ENCODE measurements at places on chromosomes 4 and X. TPM values are rescaled to one million over a fixed set of nuclear protein-coding genes. Genes with fewer than 3 reads are reported as not detected.
A peak's percentile ranks its signal among the peaks of the same experiment; 100 is the strongest.

DNA sequence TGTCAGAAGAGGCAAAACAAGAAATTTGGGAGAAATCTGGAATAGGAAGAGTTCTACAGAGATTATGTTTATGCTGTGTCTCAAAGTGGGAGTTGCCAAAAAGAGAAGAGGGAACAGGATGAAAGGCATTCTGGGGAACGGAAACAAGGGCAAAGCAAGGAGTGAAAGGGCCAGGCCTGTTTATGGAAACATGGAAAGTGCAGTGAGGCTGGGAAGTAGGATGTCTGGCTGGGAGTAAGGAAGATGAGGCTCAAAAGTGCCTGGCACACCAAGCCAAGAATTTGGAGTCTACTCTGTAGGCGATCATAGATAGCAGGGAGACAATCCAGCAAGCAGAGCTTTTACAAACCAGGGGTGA is 1.8 kb upstream of the CUL4B start:
- peak; percentile 38 for DNase-seq

- DNase-seq: no peak
Observed at GRCh38 chr4:133592106-133592505, 443.0 kb downstream of the PCDH10 start.

DNA sequence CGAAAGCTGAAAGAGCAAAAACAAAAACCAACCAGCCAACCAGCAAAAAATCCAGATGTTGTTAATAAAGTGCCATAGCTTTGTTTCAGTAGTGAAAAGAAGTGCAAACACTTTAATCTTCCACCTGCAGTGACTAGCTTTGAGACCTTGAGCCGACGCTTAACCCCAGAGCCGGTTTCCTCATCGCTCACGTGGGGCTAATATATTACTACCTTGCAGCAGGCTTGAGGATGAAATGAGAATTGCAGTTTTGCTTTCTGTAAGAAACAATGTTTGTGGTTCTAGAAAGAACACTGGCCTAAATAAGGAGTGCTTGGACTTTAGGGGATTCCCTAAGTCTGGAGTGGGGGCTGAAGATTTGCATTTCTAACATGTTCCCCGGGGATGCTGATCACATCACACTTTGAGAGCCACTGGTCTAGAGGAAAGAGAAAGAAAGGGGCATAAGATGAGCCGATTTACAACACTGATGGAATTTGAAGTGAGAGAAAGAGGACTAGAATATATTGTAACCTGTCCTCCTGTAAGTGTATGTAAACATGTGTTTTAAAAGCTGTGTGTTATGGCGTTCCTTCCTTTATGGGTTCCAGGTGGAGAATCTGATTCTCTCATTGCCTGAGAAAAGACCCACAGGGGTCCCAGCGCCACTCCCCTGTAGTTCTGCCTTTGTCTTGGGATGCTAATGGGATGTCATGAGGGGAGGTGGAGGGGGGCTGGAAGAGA is 1.4 kb downstream of the FGF2 start:
- peak; percentile 81 for DNase-seq

The RHOXF1 gene
- not detected for polyA plus RNA-seq

GRCh38 chr4:86006057-86006456 is 353.8 kb downstream of the MAPK10 start:
- DNase-seq: no peak

GRCh38 chr4:164779080-164779479 is 25.1 kb downstream of the SMIM31 start:
- DNase-seq: no peak

DNA sequence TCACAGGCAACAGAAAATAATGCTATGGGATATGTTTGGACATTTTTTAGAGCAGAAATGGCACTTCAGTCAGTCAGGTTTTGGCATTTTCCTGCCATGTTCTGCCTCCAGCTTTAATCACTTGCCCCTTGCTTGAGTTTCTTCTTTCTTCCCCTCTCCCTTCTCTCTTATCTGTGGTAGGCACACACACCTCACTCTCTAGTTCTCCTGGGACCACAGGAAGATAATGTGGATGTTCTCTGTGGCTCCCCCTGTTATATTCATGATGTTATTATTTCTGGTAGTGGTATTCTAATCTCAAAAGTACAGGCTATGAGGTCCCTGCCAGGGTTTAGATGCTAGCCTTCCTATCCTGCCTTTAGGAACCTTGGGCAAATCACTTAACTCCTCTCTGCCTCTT is 5.2 kb downstream of the HADH start:
- DNase-seq: no peak

GRCh38 chrX:95678679-95679078 is 1006.0 kb upstream of the DIAPH2 start:
- no peak for DNase-seq

DNA sequence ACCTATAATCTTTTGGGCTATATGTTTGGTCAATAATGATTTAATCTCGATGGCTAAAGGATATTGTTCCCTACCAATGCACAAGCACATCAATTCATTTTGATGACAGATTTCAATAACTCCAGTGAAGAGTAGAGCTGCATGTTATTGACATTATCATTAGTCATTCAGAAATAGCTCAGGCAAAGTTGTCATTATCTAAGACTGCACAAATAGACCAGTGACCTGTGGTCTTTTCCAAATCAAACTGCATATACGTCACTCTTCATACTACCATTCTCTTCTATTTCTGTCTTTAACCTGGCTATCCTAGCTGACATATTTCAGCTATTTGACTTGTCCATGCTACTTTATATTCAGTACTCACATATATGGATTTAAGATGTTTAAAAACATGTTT is 1050.8 kb downstream of the C4orf33 start:
- DNase-seq: no peak

DNA sequence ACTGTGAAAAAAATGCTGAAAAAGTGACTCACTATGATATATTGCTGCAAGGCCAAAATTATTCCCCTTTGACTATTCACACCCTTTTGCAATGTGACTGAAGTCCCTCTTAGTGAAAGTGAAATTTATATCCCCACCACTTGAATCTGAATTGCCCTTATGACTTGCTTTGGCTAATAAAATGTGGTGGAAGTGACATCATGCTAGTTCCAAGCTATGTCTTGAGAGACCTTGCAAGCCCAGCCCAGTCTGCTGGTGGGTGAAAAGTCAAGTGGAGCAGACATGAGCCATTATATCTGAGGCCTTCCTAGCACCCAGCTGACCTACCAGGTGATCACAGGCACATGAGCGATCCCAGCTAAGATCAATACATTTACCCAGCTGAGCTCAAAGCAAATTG is 94.7 kb downstream of the LINC00632 start:
- no peak for DNase-seq

DNA sequence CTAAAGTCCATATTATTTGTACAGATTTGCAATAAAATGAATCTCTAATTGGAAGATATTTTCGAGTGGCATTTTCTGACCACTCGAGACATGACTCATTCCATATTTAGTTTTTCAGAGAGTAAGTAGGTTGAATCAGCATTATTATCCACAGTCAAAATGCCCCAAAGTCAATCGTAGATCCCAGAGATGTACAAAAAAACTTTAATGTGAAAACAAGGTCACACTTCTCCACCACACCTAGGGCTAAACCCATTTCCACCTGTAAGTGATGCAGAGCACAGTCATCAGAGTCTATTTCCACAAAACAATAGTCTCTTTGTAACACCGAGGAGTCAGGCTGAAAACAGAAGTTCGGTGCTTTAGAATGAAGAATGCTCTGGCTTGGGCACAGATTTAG is 117.1 kb upstream of the TENM3 start:
- no peak for DNase-seq

DNA sequence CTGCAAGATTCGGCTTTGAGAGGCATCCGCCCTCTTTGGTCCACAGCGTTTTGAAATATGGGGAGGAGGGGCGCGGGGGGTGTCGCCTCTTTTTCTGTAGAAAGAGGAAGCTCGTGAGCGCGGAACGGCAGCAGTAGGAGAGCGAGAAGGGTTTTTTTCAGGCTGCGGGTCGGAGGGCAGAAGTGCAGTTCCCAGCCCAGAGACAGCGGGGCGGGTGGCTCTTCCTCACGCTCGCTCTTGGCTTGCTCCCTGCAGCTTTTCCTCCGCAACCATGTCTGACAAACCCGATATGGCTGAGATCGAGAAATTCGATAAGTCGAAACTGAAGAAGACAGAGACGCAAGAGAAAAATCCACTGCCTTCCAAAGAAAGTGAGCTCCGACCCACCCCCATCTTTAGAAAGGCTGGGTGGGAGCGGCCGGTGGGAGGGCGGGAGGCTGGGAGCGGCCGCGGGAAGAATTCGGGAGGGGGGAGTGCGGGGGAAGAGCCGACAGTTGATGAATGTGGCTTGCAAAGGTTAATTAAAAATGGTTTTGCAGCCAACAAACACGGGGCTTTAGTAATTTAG is 1.2 kb downstream of the TMSB4X start:
- peak; percentile 75 for DNase-seq

All from muscle of leg (tissue), 16 donors.